Endothelial cell of umbilical vein (primary cell): ENCODE measurements at places on chromosomes 5 and 9. TPM values are rescaled to one million over a fixed set of nuclear protein-coding genes. Genes with fewer than 3 reads are reported as not detected.
A peak's percentile ranks its signal among the peaks of the same experiment; 100 is the strongest.

GRCh38 chr5:153690236-153690635 lies 199.8 kb downstream of the GRIA1 start:
- no peak for DNase-seq

The GABRA6 gene
- total RNA-seq = not detected in 2 replicates

DNA sequence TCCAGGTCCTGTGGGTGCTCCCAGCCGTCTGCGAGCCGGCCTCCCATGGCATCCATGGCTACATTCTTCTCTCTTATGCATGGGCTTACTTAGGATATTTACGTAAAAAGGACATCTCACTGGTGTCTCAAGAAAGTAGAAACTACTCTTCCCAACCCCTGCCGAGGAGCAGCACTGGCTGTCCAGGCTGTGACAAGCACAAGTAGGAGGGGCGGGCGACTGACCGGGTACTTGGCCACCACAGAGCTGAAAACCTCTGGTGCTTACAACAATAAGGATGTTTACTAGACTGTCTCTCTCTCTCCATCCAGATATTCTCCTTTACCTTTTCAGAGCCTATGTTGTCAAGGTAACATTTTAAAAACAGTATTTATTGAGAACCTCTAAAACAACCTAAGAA lies 56.3 kb upstream of the TBC1D9B start:
- DNase-seq = no peak

The IFNB1 gene
- total RNA-seq = not detected in 2 replicates

DNA sequence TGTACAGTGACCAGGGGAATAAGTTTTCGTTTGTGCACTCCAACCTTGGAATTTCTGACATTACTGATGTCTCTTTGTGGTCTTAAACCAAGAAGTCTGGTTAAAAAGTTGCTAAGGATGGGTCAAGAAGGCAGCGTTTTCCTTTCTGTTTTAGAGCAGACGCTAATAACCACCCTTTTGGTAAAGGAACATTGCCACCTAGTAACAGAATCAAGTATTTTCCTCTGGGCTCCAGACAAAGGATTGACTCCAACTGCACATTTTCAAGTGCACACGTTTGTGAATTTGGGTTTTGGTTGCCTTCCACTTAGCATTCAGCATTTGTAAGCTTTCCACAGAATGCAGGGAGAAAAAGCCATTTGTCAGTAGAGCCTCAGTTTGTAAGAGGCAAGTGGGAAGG lies 22.2 kb upstream of the CEP78 start:
- peak; percentile 77 for DNase-seq

GRCh38 chr9:8613346-8613825 lies 813.8 kb upstream of the DMAC1 start:
- no peak for DNase-seq

GRCh38 chr9:111621895-111622480 lies 9.1 kb upstream of the DNAJC25 start:
- peak; percentile 68 for DNase-seq

- no peak for DNase-seq
Measured at GRCh38 chr5:16574789-16575721, 41.7 kb downstream of the RETREG1 start.

DNA sequence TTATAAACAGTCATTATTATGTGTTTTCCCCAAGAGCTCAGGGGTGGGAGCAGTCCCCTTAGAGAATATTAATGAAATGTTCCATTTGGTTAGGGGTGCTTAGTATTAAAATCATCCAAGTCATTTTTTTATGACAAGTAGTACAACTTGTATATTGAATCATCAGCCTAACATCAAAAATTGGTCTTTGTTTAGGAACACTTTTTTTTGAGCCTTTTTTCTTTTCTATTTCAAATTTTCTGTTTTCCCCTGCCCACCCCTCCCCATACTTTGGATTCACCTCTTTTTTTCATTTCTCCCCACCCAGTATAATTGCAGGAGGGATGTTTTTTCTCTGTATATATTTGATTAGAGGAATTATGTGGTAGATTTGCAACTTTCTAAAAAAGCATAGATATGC lies 25.8 kb downstream of the RBM27 start:
- no peak for DNase-seq

- DNase-seq = no peak
Measured at GRCh38 chr5:132024789-132025402, 13.4 kb upstream of the ACSL6 start.

The IL13 gene
- not detected in 2 replicates for total RNA-seq

DNA sequence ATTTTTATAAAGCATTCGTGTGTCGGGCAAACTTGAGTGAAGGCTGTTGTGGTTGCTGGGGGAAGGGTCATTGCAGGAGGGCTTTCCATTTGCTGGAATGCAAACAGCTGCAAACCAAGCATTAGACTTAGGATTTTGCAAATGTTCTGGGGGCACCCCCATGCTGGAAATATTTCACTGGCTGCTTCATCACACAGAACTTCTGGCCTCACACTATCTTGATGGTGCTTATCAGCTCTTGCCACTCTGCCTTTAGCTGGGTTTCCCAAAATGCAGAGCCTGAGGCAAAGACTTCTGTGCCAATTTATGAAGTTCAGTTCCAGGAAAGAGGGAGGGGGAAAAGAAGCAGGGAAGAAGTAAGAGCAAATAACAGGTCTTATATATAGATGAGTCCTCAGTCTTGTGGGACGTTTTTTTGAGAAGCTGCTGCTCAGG lies 8.6 kb upstream of the COL15A1 start:
- no peak for DNase-seq

- DNase-seq = no peak
Measured at GRCh38 chr5:132463811-132464155, 26.8 kb downstream of the IRF1 start.
